ENCODE measurements at places on chromosomes 13 and 19.

GRCh38 chr13:78562237-78562889, 41.0 kb downstream of the POU4F1 start:
- DNase-seq = no peak

- no peak for DNase-seq
Measured at GRCh38 chr19:16587833-16588823, 15.9 kb upstream of the SLC35E1 start.

DNA sequence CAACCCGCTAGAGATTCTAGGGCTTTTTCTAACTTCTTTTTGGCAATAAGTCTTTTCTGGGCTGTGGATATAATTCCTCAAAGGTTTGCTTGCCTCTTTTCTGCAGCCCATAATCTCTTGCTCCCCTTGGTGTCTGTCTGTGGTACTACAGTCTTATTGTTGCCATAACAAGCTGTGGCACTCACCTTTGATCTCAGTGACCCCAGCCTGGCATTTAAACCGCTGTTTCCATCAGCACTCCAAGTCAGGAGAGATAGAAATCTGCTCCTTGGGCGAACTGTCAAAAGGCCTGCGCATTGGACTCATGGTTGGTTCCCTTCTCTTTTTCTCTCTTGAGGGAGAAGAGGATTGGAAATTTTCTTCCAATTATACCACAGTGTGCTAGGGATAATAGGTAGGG, 14.5 kb upstream of the MPHOSPH8 start:
- DNase-seq = no peak

GRCh38 chr13:28239374-28239773, 101.0 kb downstream of the PAN3 start:
- no peak for DNase-seq

- DNase-seq = no peak
Measured at GRCh38 chr13:75400775-75401174, 81.2 kb downstream of the TBC1D4 start.

DNA sequence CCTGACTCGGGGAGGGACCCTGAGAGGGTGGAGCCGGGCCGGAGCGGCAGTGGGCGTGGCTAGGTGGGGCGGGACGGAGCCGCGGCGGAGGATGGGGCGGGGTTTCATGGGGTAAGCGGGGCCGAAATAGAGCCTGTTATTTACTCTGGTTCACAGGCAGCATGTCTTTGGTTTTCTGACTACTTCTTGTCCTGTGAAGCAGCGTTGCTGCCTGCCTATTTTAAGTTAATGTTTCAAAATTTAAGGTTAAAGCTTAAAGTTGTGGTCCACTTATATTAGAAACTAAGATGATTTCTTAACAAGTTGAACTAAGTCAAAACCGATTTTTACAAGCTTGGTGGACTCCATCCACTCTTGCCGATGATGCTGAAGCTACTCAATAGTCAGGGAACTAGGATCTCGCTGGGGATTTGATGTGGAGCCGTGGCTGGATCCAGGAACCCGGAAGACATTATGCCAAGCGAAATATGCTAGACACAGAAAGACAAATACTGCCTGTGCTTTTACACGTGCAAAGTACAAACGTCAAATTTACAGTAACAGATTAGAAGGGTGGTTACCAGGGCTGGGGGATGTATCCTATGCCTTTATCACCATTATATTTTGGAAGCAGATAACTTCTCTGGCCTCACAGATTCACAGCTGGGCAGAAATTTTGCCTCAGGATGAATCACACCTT, 433 bp upstream of the ZNF616 start:
- DNase-seq = no peak

DNA sequence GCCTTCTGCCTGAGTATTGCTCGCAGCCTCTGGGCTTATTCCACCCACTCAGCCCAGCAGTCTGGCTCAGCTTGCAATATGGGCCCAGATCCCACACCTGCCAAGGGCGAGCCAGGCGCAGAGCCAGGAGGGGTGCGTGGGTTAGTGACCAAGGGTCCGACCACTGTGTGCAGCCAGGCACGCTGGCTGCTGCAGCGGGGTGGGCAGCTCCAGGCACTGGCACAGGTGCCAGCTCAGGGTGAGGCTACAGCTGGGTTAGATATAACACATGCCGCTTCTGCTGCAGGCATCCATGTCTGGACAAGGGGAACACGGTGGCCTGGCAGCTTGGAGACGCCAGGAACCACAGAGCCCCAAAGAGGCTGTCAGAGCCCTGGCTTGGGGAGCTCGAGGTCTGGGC, 12.6 kb upstream of the URAD start:
- no peak for DNase-seq

- DNase-seq = no peak
Measured at GRCh38 chr13:94408314-94409036, 71.0 kb downstream of the DCT start.

GRCh38 chr13:82878536-82878935, 1003.7 kb downstream of the SLITRK1 start:
- DNase-seq = no peak

- DNase-seq = no peak
Measured at GRCh38 chr19:18723871-18724377, 40.4 kb downstream of the CRTC1 start.

DNA sequence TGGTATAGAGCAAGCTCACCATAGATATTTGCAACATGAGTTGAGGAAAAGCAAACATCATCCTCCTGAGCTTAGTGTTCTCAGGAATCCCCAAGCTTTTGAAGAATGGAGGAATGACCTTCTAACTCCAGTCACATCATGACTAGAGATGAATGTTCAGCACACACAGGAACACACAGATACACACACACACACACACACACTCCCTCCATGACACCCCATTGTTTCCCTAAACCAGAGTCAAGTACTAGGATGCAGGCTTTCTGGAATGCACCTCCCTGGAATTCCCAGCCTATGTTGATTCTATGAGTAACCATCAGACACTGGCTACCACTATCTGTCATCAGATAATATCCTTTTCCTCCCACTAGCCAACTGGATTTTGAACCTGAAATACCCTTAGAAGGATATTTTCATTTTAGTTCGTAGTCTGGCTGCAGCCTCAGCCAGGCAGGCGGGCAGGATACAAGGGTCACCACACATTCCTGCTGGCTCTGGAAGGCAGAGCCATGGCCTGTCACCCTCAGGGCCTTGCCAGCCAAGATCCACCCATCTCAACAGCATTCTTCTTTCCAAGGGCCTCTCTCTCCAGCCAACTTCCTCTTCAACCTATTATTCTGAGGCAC, 162.4 kb downstream of the FOXO1 start:
- no peak for DNase-seq

DNA sequence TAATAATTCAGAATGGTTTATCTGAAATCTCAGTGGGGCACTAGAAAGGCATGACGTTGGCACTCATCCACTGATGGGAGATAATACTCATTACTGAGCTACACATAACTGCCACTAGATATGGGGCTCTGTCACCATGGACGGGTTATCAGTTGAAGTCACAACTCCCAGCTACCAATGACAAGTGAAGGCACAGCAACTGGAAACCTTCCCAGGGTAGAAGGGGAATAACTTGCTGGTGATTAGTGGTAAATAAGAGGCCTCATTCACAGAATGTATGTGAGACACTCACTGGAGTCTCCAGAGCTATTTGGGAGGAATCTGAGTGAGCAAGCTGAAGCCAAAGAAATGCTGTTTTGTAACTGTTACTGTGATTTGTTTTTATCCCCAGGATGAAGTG, 249.6 kb downstream of the ENOX1 start:
- DNase-seq = no peak

DNA sequence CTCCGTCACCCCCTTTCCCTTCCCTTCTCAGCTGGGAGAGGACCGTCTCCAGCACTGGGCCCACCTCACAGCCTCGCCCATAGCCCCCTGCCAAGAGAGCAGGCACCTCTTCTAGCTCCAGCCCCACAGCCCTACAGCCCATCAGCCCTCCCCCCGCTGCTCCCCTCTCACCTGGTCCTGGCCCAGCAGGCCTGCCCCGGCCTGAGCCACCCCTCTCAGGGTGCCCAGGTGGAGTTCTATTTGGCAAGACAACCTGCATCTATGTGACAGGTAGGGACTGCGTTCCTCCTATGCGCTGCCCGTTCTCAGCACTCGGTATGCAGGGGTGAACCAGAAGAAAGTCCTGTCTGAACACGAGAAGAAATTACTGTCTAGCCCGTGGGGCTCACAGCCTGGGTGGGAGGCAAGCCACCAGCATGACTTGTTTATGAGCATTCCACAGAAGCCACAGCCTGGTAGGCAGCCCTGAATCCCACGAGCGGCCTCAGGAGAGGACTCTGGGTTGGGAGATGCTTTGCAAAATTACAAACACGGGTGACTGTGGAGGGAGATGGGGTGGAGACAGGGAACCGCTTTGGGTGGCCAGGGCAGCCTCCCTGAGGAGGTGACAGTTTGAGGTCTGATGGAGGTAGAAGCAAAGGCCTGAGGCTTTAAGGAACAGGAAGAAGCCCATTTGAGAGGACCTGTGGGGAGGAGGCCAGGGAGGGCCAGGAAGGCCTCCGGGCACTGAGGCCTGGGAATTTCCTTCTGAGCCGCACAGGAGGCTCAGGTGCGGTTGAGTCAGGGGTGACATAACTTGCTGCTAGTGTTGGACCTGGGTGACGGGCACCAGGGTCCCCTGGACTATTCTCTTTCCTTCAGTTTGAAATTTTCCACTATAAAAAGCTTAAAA, 1.2 kb upstream of the PLEKHF1 start:
- DNase-seq = no peak

GRCh38 chr13:102854675-102855074, 8.8 kb downstream of the ERCC5 start:
- DNase-seq = no peak

DNA sequence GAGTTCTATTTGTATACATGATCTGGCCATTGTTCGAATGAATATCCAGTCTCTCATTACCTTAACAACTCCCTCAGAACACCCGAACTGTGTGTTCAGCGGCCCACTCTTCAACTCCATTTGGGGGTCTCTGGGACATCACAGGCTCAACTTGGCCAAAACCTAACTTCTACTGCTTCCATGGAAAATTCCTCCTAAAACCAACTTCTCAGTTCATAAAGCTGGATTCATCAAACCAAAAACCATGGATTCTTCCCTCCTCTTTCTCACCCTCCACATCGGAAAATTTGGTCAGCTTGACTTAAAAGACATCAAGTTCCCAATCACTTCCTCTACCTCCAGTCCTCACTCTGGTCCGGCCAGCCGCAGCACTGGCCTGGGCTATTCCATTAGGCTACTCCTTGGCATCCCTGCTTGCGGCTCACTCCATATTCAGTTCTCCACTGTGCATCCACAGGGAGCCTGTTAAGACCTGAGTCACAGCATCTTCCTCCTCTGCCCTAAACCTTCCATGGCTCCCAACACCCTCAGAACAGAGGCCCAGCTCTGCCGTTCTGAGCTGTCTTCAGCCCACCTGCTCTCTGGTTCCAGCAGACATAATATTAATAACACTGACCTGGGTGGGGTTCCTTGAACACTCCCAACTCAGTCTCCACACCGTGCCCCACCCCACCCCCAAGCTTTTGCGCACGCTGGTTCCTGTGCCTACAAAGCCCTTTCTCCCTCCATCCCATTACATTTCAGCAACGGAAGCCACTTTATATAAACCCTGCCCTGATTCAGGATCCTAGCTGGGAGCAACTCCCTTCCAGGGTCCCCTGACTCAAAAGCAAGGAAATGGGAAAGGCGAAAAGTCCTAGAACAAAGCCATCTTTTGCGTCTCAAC, 1.1 kb downstream of the ZNF792 start:
- DNase-seq = no peak

- DNase-seq = no peak
Measured at GRCh38 chr13:75771818-75772217, 135.7 kb downstream of the LMO7 start.

DNA sequence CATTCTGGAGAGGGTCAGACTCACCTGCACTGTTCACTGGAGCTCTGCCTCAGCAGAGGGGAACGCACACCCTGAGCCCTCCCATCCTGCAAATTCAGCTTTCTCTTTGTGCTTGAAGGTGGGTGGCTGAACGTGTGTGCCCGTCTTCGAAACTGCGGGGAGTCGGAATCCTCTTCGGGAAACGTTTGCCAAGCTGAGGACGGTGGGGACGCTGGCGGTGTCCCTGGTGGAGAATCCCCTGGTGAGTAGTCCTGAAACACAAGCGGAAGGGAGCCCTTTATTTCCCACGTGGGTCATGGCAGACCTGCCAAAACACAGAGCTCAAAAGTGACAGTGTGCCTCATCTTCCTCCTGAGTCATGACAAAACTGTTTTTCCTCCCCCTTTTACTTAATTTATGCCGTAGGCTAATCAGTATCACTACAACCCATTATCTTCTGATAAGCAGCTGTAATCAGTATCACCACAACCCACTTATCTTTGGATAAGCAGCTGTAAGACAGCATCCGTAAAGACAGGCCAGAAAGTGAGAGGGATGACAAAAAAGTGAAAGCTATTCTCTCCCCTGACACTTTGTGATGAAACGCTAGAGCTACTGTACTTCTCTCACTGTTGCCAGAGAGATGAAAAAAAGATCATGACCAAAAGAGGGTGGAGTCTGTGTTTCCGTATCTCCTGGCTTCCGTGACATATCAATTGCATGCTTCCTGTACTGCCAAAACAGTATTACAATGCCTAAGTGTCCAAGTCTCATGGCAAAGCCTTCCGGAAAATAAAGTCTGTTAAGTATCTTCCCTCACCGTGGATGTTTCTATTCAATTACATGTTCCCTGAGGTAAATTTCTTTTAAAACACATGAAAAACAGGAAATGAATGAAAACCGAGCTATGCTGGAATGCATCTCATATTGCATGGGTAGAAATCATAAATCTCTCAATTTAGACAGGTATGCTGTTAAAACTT, 155.5 kb downstream of the TBC1D4 start:
- no peak for DNase-seq

GRCh38 chr13:41742917-41743552, 217.9 kb downstream of the VWA8 start:
- DNase-seq = no peak

DNA sequence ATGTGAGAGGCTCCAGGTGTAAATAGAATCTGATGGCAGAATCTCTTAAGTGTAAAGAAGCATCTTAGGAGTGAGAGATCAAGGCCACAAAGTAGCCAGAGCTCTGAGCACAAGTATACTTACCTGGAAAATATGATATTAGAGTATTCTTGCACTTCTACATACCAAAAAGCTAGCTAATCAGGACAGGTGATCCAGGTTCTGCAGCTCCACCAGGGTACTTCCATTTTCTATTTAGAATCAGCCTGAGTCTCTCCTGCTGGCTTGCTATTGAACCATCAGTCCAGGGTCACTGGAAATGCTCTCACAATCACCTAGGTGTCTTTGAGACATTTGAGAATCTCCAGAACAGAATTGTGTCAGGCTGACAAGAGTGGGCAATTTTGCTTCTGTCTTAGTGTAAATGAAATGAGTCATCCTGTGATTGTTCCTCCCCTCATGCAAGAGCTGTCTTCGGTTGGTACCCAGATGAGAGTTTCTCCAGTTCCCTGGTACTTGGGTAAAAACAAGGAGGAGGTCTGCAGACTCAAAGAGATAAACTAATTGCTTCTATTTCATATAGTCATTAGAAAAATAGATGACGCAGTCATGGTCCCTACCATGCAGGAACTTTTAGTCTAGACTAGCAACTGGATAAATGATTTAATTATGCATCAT, 14.6 kb downstream of the ZNF254 start:
- DNase-seq = no peak

DNA sequence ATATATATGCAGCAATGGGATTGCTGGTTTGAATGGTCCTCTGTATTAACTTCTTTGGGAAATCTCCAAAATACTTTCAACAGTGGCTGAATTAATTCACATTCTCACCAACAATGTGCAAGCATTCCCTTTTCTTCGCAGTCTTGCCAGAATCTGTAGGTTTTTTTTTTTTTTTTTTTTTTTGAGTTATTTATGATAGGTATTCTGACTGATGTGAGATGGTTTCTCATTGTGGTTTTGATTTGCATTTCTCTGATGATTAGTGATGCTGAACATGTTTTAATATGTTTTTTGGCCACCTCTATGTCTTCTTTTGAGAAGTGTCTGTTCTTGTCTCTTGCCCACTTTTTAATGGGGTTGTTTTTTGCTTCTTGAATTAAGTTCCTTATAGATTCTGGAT, 2041.5 kb upstream of the PCDH20 start:
- DNase-seq = no peak

All from GOT3 (cell line).